ENCODE measurements at places on chromosomes 2 and 18. TPM values are rescaled to one million over a fixed set of nuclear protein-coding genes. Genes with fewer than 3 reads are reported as not detected.

DNA sequence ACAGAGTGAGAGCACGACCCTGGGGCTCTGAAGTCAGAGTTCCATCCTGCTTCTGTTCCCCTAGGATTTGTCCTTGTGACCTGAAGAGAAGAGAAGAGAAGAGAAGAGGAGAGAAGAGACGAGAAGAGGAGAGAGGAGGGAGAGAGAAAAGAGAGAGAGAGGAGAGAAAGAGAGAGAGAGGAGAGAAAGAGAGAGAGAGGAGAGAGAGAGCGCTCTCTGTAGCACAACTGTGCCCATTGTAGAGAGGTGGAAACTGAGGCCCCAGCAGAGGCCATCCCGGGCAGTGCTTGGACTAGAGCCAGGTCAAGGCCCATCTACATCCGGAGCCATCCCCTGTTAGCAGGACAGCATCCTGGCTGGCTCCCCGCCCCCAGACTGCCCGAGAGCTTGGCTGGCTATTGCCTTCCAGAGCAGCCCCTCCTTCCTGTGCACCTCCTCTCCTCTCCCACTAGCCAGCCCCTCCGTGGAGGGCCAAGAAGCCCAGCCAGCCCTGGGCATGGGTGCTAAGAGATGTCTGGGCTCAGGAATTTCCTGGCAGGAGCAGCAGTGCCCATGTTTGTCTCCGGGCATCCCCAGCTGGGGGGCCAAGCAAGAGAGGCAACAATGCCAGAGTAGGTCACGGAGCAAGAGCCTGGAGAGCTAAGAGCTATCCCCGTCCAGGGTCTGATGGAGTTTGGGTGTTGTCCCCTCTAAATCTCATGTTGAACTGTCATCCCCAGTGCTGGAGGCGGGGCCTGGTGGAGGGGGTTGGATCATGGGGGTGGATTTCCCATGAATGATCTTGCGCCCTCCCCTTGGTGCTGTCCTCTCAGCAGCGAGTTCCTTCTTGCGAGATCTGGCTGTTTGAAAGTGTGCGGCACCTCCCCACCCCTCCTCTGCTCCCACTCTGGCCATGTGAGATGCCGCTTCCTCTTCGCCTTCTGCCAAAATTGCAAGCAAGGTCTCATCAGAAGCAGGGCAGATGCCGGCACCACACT, 18.2 kb upstream of the GPR55 start:
- DNase-seq: peak; percentile 22
- H3K4me3 ChIP-seq: no peak overlapping the region
- H3K27me3 ChIP-seq: no peaks in the 10 kb centered on the region
- H3K36me3 ChIP-seq: no peaks in the 10 kb centered on the region

GRCh38 chr2:119853777-119854399, 94.2 kb downstream of the PTPN4 start:
- DNase-seq: no peak
- no peak overlapping the region for H3K4me3 ChIP-seq
- no peaks in the 10 kb centered on the region for H3K27me3 ChIP-seq
- H3K27ac ChIP-seq: no peak overlapping the region

DNA sequence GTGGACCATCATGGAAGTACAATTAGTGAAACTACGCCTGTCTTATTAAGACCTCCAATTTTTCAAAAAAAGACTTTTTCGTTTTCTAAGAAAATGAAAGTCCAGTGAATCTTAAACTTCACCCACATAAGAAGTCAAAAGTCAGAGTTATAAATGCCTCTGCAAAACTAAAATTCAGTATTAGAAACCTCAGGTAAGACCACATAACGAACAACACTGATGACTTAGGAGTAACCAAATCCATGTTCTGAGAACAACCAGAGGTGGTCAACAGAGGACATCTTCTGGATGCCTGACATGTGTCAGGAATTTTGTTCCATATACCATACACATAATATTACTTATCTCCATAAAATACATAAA, 62.4 kb downstream of the RPL31 start:
- H3K27ac ChIP-seq: no peak overlapping the region
- no peak overlapping the region for H3K4me3 ChIP-seq
- no peak for DNase-seq
- no peaks in the 10 kb centered on the region for H3K27me3 ChIP-seq
- no peaks in the 10 kb centered on the region for H3K4me1 ChIP-seq
- no peaks in the 10 kb centered on the region for H3K36me3 ChIP-seq

GRCh38 chr2:145460112-145460511, 940.2 kb upstream of the ZEB2 start:
- no peaks in the 10 kb centered on the region for H3K4me1 ChIP-seq
- H3K4me3 ChIP-seq: no peak overlapping the region
- H3K36me3 ChIP-seq: no peaks in the 10 kb centered on the region
- no peak overlapping the region for H3K27ac ChIP-seq
- no peak for DNase-seq

- no peaks in the 10 kb centered on the region for H3K36me3 ChIP-seq
- no peaks in the 10 kb centered on the region for H3K4me1 ChIP-seq
- H3K27me3 ChIP-seq: no peaks in the 10 kb centered on the region
These were observed 623.0 kb downstream of the BCL11A start for GRCh38 chr2:59930430-59930829.

The UGT1A6 gene
- total RNA-seq: 0.63 TPM

The SP140 gene
- 5.5 TPM for total RNA-seq

DNA sequence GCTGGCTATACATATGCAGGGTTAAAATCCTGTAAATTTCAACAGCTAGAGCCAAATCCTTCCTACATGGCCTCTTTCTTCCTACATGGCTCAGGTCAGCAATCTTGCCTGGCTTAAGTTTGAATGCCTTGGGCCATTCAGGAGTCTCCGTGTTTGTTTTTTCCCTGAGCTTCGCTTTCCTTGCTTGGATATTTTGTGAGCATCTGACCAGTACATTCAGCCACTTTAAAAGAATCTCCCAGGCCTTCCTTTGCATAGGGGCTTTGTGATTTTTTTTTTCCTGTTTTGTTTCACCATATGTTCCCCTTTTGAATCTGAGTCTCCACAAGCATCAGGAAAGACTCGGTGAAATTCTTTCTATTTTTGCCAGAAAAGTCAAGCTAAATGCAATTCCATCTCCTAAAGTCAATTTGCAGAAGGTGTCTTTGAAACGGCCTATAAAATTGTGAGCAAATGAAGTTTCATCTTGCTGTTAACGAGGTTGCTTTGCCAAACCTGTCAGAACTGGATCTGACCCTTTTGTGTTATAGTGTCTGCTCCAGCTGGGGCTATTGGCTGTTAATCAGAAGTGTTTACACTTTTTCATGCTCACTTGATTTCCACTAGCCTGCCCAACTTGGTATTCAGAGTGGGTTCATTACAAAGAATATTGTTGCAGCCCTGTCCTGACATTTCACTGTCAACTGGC, 256.9 kb downstream of the DCC start:
- peak; percentile 87 for DNase-seq
- H3K4me3 ChIP-seq: no peak overlapping the region
- no peak overlapping the region for H3K27ac ChIP-seq
- H3K36me3 ChIP-seq: no peaks in the 10 kb centered on the region

The CD207 gene
- 0.11 TPM for total RNA-seq

DNA sequence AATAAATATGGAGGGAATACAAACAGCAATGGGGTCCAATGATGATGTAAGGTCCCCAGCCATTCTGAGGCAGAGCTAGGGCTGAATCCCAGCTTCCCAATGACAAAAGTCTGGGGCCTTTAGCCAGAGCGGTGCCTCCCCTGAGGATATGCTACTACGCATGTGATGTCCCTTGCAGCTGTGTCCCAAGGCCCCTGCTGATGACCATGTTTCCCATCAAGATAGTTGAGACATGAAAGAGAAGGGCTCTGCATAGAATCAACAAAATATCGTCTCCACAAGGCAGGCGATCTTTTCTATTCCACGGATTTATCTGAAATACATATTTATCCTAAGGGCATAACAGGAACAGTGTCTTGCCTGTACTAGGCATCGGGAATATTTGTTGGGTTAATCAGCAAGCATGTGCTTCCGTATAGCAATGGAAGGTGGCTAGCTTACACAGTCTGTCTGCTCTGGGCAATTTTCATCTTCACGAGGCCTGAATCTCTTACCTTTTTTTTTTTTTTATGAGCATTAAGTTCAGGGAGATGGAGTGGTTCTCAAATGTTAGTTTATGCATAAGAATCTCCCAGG, 284.6 kb downstream of the CNTNAP5 start:
- H3K36me3 ChIP-seq: no peaks in the 10 kb centered on the region
- no peaks in the 10 kb centered on the region for H3K4me1 ChIP-seq
- no peak for DNase-seq
- no peak overlapping the region for H3K27ac ChIP-seq

The EPB41L5 gene
- 45.2 TPM for total RNA-seq

The POMC gene
- 3.2 TPM for total RNA-seq
